NCI-H1048 (cell line): ENCODE measurements at places on chromosomes 6 and 20.

DNA sequence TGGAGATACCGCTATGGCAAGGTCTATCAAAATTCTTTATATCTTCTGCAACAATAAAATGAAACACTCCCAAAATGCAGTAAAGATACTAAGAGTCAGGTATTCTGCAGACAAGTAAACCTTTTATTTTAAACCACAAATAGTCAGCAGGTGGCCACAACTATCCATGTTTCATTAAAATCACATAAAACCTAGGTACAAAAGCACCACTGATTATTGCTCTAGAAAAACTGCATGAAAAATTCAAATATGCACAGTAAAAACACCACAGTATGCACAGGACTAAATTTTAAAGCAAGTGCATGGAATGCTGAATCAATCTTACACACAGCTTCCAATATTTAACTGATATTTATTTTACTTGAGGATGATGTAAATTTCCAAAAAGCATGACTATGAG is 33.3 kb downstream of the HMGN3 start:
- DNase-seq, result no peak

DNA sequence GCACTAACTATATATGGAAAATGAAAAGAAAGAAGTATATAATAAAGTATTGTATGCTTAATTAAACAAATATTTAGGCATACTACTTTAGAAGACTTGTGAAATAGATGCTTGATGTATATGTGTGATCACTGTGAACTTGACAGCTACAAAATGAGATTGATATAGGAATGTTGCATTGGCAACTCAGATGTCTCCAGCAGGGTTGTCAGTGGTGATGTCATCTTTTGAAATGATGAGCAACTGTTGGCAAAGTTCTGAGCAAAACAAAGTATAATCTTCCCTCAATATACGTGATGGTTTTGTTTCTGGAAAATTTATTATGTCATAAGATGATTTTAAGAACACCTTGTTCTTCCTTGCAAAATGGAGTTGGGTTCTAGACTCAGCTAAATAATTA is 133.8 kb downstream of the ARID1B start:
- DNase-seq, result no peak

- no peak for DNase-seq
These were observed 37.3 kb downstream of the RBM38 start for GRCh38 chr20:57428324-57429158.

DNA sequence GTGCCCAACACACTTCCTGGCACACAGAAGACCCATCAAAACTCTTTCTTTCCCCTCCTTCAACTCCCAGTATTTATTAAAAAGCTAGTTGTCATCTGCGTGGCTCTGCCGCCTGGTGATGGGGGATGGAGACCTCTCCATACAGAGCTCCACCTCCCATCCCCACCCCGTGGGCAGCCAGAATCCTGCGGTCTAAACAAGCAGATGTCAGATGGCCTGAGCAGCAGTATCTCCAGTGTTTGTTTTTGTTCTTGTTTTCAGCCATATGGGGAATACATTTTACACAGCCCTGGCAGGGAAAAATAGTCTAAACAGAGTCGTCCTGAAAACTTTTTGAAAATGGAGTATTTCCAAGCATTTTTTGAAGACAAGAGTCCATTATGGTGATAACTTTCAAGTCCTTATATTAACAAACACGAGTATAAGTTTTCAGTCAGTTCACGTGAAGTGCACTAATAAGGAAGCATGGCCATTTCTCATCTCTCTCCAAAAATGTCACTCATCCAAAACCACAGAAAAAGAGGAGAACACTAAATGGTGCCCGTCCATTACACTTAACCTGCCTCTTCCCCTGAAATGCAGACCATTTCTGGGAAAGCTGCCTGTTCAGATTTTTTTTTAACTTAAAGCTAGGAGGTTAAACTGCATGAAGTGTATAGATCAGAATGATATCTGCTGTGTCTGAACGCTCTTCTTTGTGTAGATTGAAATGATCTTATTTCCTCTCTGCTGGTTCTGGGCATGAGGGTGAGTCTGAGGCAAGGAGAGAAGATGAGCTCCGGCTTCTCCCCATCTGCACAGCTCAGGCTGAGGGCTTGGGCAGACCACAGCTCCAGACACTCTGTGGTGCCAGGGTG is 91.0 kb downstream of the TCP11 start:
- no peak for DNase-seq

- DNase-seq, result no peak
These were observed 645.6 kb downstream of the MMUT start for GRCh38 chr6:48817333-48818051.

GRCh38 chr6:113960795-113961194 is 10.2 kb downstream of the HDAC2 start:
- no peak for DNase-seq

GRCh38 chr20:54292185-54292584 is 84.3 kb downstream of the PFDN4 start:
- no peak for DNase-seq

DNA sequence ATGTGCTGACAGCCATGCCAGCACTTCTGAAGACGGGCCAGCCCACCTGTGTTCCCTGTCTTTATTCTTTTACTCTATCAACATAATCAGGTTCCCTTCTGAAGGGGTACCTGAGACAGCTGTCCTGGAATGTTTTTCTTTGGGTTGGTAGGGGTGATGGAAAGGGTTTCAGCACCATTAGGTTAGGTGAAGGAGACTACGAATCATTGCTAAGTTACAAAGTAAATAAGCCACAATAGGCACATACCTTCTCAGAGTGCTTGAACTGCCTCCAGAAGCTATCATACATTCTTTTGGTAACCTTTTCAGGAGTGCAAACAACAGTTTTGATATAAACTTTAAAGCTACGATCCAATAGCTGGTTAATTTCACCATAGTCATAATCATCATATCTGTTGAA is 106.3 kb downstream of the SESN1 start:
- DNase-seq, result no peak

DNA sequence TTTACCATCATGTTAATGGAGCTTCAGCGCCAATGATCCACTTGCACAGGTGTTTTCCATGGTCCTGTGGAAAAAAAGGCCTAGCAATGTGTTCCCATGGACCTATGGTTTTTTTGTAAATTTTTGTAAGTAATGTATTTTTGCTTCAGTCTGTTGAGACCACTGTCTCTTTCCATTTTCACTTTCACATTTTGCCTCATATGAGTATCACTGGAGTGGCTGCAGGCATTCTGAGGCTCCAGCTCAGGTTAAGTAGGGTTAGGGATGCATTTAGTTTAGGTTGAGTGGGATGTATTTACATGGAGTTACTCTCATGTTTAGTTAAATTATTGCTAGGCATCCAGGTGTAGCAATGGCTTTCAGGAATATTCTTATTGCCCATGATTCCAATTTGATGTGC is 19.2 kb upstream of the LMBRD1 start:
- DNase-seq, result no peak

GRCh38 chr6:138572885-138573284 is 73.6 kb upstream of the NHSL1 start:
- DNase-seq, result no peak

DNA sequence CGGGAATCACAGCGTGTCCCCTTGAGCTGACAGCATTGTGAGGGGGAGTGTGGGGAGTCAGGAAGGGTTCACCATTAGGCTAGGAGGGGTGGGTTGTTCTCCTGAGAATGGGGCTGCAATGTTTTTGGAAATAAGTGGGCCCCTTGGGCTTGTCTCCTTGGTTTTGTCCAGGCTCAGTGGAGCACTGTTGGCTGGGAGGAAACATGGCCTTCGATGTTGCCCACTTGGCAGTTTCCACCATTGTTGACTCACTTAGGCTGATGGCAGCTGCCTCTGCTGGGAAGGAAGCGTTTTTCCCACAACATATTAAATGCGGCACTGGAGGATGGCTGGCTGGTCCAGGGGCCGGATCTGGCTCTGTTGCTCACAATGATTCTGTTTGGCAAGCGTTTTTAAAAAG is 512.1 kb downstream of the QKI start:
- DNase-seq, result no peak

GRCh38 chr20:60378620-60379019 is 420.4 kb downstream of the CDH26 start:
- no peak for DNase-seq

GRCh38 chr6:143579703-143580102 is 68.2 kb upstream of the FUCA2 start:
- DNase-seq, result no peak

DNA sequence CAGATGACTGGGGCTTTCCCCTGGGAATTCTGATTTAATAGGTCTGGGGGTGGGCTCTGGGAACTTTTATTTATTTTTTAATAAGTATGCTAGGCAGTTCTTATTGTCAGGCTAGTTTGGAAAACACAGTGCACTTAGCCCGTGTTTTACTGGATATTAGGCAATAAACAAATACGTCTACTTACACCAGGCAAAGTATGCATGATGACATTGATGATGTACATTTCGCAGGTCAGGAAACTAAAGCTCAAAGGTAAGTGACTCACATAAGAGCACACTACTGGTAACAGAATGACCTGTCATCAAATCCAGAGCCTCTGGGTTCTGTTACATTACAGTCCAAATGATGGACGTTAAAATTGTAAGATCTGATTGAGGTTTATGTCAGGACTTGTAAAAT is 144.4 kb upstream of the EXOC2 start:
- no peak for DNase-seq

- no peak for DNase-seq
These were observed 2.7 kb upstream of the RBM24 start for GRCh38 chr6:17278289-17279063.

DNA sequence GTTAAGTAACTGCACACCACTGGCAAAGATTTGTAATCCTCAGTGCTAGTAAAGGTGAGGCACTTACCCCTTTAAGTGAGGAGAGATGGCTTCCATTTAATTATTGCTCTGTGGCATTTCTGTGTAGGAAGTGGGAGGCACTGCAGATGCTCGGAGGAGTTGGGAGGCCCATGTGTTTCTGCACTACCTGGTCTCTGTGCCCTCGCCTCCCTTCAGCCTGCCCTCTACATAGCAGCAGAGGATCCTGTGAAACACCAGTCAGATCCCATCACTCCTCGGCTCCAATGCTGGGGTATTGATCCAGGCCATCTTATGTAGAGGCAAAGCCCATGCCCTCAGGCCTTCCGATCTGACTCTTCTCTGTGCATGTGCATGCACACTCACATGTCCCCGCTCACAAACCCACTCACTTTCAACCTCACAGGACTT is 67.0 kb downstream of the SLX4IP start:
- DNase-seq, result no peak

DNA sequence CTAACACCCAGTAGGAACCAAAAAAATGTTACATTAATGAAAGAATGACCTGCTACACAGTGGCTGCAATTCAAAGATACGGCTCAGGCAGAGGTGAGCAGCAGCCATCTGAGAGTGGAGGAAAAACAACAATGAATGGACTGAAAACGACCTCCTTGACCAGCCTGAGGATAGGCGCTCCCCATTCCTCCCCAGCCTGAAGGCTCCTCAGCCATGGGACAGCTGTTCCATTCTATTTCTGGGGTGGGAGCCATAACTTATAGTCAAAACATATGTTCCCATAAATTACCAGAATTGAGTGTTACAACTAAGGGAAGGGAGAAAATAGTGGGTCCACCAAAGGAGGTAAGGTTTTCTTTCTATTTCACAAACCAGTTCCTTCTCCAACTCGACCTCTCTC is 27.2 kb downstream of the FYN start:
- DNase-seq, result no peak

GRCh38 chr6:73487473-73487872 is 25.9 kb downstream of the MTO1 start:
- DNase-seq, result no peak

- no peak for DNase-seq
These were observed 25.2 kb upstream of the LRRN4 start for GRCh38 chr20:6079016-6079415.

DNA sequence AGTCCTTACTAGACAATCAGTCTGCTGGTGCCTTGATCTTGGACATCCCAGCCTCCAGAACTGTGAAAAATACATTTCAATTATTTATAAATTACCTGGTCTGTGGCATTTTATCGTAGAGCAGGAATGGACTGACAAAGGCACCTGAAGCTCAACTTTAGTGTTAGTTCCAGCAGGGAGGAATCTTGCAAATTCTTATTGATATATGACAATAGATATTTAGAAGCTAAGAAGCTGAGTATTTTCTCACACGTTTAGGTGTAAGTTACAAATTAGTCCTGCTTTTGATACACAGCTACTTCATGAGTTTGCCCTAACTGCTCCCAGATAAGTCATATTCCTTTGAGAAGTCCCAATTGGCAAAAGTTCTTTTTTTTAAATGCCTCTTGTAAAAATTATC is 138.0 kb upstream of the ZNF217 start:
- DNase-seq, result no peak

DNA sequence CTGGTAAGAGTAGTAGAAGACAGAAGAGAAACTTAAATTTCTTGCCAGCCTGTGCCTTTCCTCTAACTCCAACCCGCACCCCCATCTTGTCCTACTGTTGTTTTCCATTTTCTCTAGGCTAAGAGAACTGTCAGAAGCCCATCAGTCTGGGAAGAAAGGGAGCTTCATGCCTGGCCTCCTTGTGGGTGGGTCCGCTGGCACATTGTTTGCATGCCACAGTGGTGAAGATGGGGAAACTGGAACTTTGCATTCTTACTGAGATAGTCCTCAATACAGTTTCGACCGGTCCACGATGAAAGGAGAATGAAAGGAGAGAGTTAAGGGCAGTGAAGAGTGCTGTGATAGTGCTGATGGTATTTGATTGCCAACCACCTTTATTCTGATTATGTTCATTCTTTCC is 103.1 kb downstream of the TCP11 start:
- DNase-seq, result no peak

GRCh38 chr6:135022050-135022697 is 32.4 kb downstream of the HBS1L start:
- no peak for DNase-seq

DNA sequence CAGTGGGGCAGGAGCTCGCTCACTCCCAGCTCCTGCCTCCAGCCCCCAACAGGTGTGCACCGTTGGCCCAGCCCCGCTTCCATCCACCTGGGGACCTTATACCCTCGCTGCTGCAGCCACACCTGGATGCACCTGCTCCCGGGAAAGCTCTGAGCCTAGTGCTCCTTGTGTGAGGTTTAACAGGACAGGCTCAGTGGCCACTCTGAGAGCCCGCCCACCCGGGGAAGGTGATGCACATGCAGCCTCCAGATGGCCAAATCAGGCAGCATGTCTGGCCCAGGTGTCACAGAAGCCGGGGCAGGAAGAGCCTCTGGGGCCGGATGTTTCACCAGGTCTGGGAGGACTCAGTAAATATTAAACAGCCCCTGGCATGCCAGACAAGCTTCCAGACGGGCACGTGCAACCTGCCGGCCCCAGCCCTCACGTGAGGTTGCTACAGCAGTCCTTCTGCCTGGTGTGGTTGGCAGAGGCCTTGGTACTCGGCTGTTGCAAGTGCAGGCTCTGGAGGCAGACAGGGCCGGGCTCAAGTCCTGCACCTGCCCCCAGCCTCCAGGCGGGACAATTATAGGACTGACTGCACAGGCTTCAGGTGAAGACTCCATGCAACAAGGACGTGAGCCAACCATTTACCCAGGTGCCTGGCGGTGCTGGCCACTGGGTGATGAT is 66.9 kb downstream of the RIPOR3 start:
- no peak for DNase-seq

DNA sequence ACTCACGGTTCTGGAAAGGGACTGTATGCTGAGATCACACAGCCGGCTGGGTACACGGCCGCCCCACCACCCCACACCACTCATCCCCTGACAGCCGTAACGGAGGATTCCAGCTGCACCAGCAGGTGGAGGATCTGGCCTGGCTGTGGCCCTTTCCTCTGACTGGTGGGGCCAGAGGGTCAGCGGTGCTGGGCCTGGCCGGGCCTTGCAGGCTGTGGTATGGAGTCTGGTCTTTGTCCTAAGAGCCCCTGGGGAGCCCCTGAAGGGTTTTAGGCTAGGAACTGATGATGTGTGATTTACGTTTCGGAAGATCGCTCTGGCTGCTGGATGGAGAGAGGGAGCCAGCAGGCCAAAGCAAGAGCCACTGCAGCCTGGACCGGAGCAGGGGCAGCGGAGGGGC is 26.6 kb downstream of the NOL4L start:
- no peak for DNase-seq

GRCh38 chr6:56437171-56437900 is 190.0 kb upstream of the COL21A1 start:
- no peak for DNase-seq
